AG10803 (cell line): ENCODE measurements at places on chromosomes 7 and 10.
A peak's percentile ranks its signal among the peaks of the same experiment; 100 is the strongest.

DNA sequence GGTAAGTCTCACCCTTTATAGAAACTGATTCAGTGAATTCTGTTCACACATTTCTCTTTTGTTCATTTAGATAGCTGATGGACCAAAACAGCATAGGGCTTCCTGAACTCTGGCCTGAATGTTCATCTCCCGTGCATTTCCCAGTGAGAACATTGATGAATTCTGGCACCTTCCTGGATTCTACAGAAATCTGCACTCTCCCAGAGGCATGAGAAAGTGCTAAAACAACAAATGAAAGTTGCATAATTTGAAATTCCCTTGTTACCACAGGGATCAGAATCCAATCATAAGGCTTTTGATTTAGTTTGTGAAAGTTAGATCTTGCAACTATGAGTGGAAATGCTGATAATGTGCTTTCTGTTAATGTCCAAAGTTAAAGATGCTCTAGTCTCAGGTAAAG, 29.7 kb upstream of the SCIN start:
- DNase-seq: peak; percentile 25

DNA sequence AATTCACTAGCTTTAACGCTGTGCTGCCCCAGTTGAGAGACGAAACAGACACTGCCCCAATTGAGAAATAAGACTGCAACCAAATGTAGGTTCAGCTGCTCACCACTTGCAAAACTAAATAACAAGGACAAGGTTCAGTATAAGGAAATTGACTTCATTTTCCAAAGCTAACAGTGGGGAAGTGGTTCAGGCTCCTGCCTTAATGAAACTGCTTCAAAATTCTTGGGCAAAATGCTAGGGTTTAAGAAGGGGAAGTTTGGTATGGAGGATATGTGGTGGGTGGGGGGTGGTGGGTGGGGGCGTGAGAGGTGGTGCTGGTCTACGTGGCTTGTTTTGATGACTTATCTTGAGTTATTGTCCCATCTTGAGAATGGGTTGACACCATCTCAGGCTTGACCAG, 21.8 kb downstream of the MRPL32 start:
- no peak for DNase-seq

- DNase-seq: no peak
Observed at GRCh38 chr7:48045195-48045765, 9.9 kb downstream of the C7orf57 start.

- DNase-seq: no peak
Observed at GRCh38 chr7:106365252-106366005, 80.6 kb upstream of the NAMPT start.

DNA sequence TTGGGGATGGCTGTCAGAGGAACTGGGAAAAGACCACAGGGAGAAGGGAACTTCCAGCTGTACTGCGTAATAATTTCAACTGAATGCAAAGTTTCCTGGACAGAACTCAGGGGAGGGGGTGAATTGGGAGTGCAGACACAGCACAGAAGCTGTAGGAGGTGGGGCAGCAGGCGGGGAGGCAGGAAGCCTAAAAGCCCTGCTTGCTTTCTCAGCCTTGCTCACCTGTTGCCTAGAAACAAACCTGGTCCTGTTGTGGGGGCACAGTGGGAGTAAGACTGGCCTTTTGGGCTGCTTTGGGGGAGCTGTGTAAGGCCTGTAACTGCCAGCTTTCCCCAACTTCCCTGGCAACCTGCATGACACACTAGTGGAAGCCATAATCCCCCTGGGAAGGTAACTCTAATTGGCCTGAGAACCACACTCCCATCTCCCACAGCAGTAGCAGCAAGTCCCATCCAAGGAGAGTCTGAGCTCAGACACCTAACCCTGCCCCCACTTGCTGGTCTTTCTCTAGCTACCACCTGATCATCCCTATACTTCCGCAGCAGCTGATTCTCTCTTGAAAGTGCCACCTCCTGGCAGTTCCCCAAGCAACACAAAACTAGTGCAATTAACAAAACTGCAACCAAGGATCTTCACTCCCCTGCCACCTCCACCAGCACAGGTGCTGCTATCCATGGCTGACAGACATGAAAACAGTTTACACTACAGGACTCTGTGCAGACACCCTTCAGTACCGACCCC, 1239.3 kb downstream of the SORCS1 start:
- DNase-seq: no peak

- DNase-seq: no peak
Observed at GRCh38 chr10:59012839-59013238, 163.6 kb upstream of the PHYHIPL start.

GRCh38 chr7:11758627-11759111, 73.3 kb downstream of the THSD7A start:
- no peak for DNase-seq

DNA sequence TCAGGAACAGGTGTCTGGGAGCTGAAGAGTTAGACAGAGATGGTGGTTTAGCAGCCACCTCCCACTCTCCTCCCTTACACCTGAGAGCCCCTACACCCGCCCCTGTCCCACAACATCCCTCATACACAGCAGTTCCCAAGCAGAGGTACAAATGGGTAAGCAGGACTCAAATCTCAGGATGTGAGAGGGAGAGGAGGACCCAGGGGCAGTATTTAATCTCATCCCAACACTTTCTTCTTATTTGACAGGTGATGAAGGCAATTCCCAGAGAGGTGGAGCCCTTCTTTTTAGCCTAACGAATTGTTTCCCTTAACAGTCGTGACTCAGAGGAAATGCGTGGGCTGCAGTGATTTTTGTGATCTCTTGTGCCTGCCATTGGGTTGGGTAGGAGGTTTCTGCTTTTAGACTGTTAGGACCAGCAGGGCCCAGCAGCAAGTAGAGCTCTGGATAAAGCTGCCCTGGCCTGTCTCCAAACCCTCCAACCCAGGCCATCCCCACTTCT, 191.3 kb downstream of the HECW1 start:
- no peak for DNase-seq

GRCh38 chr10:69751214-69751613, 50.5 kb upstream of the COL13A1 start:
- no peak for DNase-seq

- DNase-seq: peak; percentile 6
Observed at GRCh38 chr7:142908921-142909890, 23.7 kb upstream of the TRPV6 start.

- DNase-seq: no peak
Observed at GRCh38 chr7:36210291-36210922, 57.4 kb downstream of the EEPD1 start.

DNA sequence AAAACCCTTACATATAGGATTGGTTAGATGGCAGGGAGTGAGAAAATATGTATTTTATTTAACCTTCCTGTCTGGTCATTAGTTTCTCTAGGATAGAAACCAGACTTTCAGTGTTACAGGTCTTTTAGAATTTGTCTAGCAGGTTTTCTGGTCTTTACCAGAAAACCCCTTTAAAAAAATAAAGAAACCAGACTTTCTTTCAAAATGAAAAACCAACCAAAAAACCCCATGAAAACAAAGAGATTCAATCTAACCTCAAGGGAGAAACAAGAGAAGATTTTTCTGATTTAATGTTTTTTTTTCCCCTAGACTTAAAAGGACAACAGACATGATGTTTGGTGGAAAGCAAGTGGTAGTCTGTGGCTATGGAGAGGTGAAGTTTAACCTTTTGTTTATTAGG, 28.7 kb upstream of the STRIP2 start:
- no peak for DNase-seq

GRCh38 chr10:22366771-22367170, 21.5 kb downstream of the SPAG6 start:
- no peak for DNase-seq

DNA sequence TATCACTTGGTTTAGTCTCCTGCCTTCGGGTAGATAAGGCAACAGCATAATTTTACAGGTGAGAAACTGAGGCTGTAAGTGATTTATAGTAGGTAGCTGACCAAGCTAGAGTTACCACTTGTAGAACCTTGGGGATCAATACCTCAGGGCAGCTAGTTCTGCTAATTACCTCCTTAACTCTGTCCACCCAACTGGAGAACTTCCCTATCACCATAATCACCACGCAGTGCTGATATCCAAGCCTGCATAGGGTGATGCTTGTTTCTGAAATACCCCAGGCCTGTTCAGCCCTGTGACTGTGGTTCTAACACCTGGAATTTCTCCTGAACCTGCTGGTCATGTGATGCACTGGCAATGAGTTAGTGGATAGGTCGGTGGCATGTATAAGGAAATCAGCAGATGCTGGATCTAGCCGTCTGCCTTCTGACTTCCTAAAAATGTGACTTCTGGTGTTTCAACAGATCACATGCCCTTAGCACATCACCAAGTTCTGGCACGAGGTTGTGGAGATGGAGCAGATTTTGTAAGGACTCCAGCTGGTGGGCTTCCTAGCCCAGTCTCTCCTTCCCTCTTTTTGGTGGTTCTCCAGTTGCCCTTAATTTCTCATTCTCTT, 15.3 kb downstream of the PLAU start:
- DNase-seq: no peak

GRCh38 chr10:62760401-62760800, 44.1 kb upstream of the ADO start:
- no peak for DNase-seq

GRCh38 chr10:31757831-31758230, 170.8 kb downstream of the ARHGAP12 start:
- peak; percentile 52 for DNase-seq

DNA sequence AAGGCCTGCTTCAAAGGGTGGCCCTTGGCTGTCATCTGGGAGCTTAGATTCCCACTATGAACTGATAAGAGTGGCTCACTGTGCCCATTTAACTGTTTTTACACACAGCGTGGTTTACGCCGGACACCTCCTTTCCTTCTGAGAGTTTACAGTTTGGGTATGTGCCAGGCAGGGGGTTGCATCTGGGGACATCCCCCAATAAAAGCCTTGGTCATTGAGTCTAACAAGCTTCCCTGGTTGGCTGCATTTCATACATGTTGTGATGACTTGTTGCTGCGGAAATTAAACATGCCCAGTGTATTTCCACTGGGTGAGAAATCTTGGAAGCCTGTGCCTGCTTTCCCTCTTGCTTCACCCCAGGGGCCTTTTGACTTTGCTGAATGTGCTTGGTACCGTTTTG, 264.1 kb upstream of the NPY start:
- no peak for DNase-seq

GRCh38 chr7:18901982-18902421, 215.4 kb downstream of the TWIST1 start:
- peak; percentile 49 for DNase-seq

DNA sequence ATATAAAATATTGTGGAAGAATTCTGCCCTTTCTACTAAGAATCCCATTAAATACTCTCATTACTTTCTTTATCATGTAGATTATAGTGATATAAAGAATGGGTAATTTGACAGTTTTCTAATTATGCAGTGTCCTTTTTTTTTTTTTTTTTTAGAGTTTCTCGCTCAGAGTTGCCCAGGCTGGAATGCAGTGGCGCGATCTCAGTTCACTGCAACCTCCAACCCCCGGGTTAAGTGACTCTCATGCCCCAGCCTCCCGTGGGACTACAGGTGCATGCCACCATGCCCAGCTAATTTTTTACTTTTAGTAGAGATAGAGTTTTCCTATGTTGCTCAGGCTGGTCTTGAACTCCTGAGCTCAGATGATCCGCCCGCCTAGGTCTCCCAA, 1143.4 kb upstream of the SORCS1 start:
- no peak for DNase-seq

GRCh38 chr7:139108266-139109187, 993 bp downstream of the ZC3HAV1 start:
- peak; percentile 17 for DNase-seq

DNA sequence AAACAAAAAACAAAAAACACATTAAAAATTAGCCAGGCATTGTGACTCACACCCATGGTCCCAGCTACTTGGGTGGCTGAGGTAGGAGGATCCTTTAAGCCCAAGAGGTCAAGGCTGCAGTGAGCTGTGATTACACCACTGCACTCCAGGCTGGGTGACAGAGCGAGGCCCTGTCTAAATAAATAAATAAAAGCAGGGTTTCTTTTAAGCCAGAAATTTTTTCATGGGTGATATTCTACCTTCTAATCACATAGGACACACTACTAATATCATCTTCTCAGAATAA, 14.2 kb upstream of the SVIL start:
- peak; percentile 28 for DNase-seq

GRCh38 chr10:78556705-78557432, 511.9 kb upstream of the ZMIZ1 start:
- no peak for DNase-seq

DNA sequence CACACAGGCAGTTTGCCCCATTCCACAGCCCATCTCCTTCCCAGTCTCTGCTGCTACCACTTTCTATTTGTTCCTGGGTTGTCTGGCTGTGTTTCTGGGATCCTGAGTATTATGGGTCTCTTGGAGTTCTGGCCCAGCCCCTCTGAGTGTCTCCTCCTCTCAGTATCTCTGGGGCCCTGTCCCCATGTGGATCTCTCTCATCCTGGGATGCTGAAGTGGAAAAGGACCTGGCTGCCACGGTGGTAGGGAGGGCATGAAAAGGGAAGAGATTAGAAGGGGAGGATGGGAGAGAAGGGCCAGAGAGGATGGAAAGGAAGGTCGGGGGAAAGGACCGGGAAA, 54.5 kb upstream of the LBX1 start:
- no peak for DNase-seq

- DNase-seq: no peak
Observed at GRCh38 chr10:48580236-48580635, 24.6 kb downstream of the ARHGAP22 start.

- peak; percentile 95 for DNase-seq
Observed at GRCh38 chr7:17234398-17235031, 63.9 kb upstream of the AHR start.

DNA sequence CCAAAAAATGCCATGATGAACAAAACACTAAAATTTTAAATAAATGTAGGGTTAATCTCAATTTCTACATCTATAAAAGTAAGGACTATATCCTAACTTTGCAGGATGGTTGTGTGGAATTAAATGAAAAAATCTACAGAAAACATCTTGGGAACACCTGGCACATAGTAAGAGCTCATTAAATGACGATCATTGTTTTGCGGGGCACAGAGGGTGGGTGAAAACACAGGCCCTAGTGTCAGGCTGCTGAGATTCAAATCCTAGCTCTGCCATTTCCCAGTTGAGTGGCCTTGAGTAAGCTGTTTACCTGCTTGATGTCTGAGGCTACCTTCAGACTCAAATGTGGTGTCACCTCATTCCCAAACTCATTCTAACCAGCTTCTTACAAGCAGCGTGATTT, 35.6 kb downstream of the BTBD16 start:
- DNase-seq: no peak
